Fibroblast of skin of left biceps (primary cell): ENCODE measurements at places on chromosomes 2 and 18.
A peak's percentile ranks its signal among the peaks of the same experiment; 100 is the strongest.

- DNase-seq = no peak
Observed at GRCh38 chr2:68659081-68659480, 15.7 kb downstream of the PROKR1 start.

DNA sequence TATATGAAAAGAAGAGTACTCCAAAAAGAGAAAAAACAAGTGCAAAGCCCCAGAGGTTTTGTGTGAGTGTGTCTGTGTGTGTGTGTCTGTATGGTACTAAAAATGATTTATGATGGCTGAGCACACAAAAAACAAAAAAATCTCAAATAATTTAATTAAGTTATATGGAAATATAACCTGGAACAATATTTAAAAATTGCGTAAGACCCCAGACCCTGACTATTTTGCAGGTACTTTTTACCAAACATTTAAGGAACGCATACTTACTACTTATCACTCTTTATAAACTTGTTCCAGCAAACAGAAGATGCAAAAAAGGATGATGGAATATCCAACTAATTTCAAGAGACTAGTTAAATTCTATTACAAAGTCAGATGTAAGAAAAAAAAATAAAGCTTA, 317.4 kb upstream of the KCNH7 start:
- no peak for DNase-seq

DNA sequence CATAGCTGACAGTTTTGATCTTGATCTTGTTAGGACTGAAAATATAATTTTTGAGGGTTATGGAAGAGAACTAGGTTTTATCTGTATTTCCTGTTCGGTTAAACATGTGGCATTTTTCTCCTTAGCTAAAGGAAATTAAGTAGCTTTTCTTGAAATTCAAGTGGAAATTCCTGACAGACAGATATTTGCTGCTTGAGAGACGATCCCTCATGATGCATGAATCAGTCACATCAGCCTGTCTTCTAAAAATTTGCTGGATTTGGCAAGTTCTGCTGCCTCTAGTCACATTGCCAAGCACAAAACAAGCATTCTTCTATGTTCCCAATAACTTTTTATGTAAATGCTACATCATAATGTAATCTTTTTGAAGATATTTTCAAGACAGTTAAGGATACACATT, 201.8 kb upstream of the ATP5MC3 start:
- no peak for DNase-seq

DNA sequence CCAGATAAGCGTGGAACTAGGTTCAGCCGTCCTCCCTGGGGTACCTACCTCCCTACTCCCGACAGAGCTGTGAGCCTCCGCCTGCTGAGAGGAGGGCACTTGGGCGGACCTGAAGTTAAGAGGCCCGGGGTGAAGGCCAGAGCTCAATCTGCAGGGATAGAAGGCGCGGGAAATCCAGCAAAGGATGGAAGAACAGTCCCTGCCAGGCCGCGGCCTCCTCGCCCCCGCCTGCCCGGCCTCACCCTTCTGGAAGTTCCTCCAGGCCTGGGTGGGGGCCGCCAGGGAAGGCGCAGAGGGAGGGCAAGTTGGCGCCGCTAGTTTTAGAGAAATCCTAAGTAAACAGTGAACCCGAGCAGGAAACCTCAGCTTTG, 13.0 kb downstream of the EN1 start:
- no peak for DNase-seq

DNA sequence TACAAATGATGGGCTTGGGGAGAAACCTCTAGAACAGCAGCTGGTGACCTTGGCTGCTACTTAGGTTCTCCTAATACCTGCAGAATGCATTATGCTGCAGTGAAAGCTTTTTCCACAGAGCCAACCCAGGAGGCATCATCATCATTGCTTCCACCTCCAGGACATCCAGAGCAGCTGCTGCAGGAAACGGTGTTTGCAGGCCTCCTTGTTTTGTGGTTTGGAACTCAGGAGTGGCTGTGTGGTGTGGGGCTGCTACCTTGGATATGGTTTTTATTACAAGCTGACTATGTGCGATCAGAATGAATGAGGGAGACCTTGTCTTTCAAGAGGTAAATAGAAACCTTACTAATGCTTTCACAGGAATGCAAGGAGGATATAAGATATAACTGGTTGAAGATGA, 82.9 kb upstream of the MCFD2 start:
- no peak for DNase-seq

DNA sequence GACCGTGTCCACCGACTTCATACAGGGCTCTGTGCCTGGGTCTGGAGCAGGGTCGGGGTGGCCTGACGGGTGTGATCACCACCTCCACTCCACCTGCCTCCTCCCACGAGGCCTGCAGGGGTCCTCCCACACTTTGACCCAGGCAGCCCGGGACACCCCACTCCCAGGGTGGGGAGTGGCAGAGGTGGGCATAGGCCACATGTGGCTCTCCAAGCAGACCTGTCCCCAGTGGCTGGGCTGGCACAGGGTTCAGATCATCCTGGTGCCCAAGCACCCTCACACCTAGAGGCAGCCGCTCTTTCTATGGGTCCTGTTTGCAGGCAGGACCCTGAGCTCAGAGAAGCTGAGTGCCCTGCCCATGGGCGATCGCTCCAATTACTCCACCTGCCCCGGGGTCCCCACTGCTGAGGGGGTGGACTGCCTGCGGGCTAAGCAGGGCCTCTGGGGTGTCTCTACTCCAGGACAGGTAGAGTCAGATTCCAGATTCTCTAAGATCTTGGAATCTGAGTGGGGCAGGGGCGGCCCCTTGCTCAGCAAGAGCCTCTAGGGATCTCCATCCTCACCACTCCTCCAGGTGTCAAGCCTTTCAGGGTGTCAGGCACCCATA, 1.4 kb downstream of the NEURL3 start:
- no peak for DNase-seq

- no peak for DNase-seq
Observed at GRCh38 chr2:172455121-172455515, 27.7 kb downstream of the ITGA6 start.

GRCh38 chr2:223081789-223082188, 29.8 kb downstream of the KCNE4 start:
- no peak for DNase-seq

DNA sequence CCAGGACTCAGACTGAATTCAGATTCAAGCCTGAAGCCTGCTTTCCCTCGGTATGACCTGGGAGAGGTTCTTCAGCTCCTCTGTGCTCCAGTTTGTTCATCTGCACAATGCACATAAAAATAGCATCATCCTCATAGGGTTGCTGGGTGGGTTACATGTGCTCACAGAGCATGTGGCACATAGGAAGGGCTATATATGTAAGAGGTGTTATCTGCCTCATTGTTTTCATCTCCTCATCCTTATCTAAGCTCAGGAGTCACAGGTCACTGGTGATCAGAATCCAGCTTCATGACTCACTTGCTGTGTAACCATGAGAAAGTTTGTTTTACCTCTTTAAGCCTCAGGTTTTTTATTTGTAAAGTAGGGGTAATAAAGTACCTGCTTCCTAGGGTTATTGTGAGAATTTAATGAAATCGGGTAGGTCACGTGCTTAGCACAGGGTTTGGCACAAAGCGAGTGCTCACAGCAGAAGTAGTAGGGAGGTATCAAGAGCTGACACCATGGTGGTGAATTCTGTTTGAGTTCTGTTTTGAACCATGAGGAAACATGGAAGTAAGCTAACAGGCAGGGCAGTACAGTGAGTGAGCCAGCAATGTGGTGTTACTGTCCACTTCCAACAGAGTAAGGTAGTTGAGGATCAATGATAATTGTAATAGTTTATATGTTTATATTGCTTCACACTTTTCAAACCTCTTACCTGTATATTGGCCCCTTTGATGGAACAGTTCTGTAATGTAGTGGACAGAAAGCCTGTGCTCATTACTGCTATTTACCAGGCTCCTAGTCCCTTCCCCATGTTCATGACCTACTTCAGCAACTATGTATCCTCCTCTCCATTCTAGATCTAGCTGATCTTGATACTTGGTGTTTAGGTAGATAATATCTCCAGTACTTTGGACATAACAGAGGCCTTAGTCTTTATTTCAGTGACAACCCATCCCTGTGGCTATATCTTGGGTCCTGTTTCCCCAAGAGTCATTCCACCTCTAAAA, 141.4 kb upstream of the LTBP1 start:
- no peak for DNase-seq

- no peak for DNase-seq
Observed at GRCh38 chr18:23422751-23423418, 30.2 kb upstream of the RIOK3 start.

DNA sequence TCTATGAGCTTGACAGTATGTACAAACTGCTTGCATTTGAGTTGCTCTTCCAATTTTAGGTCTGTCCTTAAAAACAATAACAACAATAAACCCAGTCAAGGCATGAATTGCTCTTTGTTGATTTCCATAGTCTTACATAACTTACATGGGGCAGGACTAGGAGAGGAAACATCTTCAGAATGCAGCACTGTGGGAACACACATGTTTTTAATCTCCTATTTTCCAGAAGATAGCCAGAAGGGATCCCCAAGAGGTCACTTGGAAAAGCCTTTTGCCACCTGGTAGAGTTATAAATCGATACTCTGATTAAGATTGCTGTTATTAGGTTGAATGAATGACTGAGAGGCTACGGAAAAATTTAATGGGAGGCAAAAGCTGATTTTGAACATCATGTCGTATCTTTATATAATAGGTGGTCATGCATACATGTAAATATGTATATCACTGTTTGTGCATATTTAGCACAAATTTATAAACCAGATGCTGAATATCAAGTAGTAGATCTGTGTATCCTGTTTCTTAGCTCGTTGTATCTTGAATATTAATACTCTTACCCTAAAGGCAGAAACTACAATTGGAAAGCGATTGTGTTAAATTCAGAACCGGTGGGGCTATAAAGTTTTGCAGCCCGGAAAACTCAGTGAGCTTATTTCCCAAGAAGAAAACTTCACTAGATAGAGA, 479.4 kb upstream of the TCF4 start:
- peak; percentile 33 for DNase-seq

- DNase-seq = no peak
Observed at GRCh38 chr2:220948579-220948978, 623.5 kb downstream of the EPHA4 start.

GRCh38 chr2:1863386-1863785, 119.1 kb upstream of the PXDN start:
- no peak for DNase-seq

DNA sequence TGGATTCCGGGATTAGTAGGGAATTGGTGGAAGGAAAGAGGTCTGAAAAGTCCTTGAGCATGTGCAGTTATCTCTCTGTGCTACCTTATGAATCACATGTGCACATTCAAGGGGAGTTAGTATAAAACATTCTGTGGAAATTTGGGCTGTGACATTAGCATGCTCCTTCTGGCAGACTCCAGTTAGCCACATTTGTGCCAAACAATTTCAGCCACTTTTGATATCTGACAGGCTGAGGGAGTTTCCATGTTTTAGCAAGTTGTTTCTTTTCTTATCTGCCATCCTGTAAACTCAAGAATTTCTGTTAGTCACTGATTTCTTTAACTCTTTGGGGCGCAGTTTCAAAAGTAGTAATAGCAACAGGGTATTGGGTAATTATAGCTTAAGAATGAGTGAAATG, 28.3 kb upstream of the GYPC start:
- DNase-seq = no peak

DNA sequence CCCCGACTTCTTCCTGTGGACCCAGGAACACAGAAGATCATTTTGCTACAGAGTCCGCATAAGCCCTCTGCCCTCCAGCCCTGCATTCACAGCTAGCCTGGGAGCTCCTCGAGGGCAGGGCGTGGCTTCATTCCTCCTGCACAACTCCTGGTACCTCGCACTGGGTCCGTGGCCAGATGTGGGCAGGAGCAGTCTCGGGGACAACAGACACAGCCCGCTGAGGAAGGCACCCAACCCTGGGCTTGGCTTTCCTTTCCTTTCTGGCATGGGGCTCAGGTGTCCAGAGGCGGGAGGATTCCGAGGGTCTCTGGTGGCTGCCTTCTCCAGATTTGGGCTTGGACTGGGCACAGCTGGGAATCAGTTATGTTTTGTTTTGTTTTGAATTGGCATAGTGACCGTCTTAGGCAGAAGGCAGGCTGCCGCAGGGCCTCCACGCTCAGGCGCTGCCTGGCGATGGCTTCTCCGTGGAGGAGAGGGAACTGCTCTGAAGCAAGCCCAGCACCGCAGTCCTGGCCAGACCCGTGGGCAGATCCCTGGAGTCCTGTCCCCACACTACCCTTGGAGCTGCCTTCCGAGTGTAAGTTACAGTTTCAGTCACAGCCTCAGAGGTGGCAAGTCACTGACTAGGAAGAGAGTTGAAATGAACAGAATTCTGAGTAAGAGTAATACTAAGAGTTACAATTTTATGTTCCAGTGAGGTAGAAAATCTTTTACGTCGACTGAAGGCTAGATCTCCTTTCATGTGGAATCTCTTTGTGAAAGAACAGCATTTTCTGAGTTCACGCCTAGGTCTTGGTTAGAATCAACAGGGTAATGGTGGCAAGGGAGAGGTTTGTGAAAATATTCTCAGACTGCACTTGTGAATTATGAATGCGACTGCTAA, 47.9 kb downstream of the LDLRAD4 start:
- no peak for DNase-seq
